ENCODE measurements at places on chromosomes 6 and 20.

DNA sequence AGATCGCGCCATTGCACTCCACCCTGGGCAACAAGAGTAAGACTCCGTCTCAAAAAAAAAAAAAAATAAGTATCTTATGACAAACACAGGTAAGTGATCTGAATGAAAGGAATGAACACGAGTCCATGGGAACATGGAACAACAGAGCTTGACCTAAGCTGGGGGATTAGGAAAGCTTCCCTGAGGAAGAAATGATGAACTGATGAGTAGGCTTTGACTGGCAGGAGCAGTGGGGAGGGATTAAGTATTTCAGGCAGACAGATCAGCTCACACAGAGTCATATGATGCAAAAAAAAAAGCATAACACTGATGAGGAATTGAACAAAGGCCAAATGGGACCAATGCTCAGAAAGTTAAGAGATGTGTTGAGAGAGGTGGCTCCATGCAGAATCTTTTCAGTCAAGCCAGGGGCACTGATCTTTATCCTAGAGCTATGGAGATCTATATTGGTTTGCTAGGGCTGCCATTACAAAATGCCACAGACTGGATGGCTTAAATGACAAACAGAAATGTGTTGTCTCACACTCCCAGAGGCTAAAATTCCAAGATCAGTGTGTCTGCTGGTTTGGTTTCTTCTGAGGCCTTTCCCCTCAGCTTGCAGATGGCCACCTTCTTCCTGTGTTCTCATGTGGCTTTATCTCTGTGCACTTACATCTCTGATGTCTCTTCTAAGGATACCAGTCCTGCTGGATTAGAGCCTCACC, 85.6 kb downstream of the ANKRD6 start:
- no peak for DNase-seq

DNA sequence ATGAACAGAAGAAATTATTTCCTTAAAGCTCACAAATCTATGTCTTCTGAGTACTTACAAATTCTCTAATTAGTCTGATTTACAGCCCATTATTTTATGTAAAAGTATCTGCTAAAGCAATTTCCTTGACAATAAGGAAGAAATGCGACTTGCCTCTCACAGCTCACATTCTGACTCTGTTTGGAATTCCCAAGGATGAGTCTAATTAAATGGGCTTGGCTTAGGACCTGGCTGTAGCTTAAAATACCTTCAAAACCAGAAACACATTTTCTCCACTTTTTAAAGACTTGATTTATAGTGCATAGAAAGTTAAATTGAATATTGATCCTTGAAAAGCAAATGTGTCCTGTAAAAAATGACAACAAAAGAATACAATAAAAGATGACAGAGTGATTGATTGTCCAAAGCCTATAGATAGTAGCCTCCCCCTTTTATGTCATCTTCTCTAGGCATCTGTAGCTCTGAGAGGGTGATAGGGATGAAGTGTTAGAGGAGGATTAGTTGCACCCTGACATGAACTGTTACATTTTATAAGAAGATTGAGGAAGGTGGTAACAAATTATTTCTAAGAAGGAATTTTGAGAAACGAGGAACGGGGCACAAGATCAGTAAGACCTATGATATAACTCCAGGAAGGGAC, 118.9 kb downstream of the MACROD2 start:
- no peak for DNase-seq

DNA sequence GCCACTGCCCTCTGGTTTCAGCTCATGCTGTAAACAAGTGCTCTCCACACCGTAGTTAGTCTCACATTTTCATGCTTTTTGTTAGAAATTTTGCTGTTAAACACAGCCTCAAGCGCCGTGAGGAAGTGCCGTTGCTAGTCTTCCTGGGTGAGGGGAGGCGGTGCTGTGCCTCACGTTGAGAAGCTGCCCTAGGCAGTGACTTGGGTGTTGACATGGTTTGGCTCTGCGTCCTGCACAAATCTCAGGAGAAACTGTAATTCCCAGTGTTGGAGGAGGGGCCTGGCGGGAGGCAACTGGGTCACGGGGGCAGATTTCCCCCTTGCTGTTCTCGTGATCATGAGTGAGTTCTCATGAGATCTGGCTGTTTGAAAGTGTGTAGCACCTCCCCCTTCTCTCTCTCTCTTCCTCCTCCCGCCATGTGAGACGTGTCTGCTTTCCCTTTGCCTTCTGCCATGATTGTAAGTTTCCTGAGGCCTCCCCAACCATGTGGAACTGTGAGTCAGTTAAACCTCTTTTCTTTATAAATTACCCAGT, 95.8 kb downstream of the ERMARD start:
- no peak for DNase-seq

- no peak for DNase-seq
Measured at GRCh38 chr20:4225745-4226144, 210.4 kb upstream of the RNF24 start.

DNA sequence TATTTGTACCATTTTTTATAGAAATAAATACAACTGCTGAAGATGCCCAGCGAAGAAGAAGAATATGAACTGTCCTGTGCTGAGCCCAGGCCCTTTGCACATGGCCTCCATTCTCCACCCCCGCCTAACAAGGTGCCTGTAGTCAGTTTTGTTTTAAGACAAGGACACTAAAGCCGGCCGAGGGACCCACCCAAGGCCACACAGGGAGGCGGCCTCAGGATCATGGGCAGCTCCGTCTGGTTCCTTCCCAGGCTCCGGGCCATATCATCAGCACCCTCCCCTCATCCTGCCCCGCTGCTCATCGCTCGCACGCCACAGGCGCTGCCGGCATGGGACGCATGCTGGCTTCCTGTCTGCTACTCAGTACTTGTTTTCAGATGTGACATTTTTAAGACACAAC, 21.3 kb downstream of the PSMG4 start:
- no peak for DNase-seq

DNA sequence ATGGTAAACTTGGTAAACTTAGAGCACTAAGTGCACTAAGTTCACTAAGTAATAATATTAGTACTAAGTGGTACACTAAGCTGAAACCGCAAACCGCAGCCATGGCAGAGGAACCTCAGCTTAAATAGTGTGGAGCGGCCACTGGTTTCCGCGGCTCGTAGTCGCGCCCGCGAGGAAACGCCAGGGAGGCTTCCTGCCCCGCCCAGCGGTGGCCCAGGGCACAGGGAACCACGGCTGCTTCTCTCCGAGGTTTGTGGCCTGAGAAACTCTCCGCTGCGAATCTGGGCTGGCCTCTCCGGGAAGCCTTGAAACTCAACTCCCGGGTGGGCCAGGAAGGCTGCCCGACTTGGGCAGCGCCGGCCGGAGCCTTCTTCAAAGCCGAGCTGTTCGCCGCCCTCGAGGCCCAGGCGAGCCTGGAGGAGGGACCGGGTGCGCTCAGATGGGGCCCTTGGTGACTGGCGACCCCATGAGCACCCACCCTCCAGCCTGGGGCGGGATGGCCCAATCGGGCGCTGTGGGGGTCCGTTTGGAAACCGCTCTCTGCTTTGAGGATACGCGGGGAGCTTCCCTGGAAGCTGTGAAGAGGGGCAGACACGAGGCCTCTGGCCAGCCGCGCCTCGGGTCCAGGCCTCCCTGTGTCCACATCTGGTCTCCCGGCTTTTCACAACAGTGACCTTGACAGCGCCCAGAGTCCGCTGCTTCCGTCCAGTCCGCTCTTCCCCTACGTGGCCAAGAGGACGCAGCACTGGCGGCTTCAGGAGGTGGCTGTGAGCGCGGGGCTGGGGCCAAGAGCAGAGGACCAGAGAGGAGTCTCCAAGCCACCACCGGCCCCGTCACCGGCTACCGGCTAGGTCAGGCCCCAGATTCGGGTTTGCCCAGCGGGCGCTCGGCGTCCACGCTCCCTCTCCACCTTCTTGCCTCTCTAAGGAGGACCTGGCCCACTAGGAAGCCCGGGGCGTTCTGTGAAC, 25.4 kb upstream of the HLA-E start:
- DNase-seq = no peak

DNA sequence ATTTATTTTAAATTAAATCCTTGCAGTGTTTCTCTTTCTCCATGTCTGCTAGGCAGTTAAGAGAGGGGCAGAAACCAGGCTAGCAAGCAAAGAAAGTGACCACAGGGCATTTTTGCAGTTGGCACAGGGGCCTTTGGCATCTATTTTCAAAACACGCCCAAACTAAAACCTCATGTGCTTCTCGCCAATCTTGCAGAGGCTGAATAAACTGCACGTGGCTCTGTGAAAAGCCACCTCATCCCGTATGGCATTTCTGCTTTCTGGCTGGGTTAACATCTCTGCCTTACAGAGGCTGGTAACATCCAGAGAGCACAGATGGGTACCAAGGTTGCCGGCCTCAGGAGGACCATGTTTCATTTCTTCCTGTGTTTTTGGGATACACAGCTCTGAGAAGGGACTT, 54.6 kb downstream of the GJA10 start:
- no peak for DNase-seq

DNA sequence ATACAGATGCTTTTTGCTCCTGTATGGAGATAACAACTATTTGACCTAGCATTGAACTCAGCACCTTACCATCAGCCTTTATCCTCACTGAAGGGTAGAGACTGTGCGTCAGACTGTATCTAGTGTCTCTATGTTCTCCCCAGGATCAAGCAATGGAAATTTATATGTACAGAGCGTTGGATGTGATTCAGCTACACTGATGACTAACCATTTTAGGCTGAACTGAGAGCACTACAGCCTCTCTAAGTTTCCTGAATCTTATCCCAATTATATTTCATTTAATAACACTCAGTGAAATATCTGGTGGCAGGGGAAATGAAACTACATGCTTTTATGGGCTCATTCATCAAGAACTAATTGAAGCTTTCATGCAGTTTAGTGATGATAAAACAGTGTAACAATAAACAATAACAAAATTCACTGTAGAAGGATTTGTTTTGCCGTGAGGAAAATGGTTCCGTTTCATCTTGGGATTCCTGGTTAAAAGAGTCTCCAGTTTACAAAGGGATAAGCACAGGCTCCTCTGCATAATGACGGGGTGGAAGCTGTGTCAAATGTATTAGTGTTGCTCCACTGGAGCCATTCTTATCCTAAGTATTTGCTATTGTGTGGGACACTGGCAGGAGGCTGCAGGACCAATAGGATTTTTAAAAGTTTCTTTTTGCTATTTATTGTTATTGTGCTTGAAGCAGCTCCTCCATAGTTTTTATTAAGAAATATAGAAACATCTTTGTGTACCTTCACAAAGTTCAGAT, 567.6 kb upstream of the MMS22L start:
- no peak for DNase-seq

DNA sequence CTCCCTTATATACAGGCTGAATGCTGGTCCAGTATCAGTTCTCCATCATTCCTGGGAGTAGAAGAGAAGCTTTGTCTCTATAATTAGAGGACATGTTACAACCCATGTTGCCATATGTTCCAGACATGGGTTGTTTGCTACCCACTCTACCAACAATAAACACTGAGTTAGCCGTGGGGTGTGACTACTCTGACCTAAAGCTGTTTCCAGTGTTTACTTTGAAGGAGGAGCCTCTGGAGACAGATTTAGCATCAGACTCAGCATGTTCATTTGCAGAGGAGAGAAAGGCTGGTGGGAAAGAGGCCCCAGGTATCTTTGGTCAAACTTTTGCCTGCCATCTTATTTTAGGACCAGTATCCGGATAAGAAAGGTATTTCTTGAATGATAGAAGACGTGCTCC, 157.9 kb upstream of the SNX9 start:
- DNase-seq = no peak

GRCh38 chr6:36273067-36273466, 3.2 kb downstream of the PNPLA1 start:
- DNase-seq = no peak

GRCh38 chr6:132218059-132218696, 183.1 kb downstream of the MOXD1 start:
- no peak for DNase-seq

DNA sequence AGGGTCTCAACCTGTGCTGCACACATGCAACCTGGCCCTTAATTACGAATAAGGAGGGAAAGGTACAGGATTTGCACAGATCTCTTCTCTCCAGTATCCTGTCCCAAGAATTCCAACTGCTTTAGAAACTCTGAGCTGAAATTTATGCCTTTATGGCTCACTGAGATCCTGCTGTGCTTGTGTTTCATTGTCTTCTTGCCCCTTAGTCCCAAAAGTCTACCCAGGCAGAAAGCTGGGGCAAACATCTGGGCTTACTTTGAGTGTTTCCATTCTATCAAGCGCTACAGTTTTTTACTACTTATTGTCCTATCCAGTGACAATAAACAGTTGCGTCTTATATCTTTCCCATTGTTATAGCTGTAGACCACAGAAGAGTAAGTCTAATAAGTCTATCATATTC, 99.7 kb downstream of the LIN28B start:
- DNase-seq = no peak

GRCh38 chr6:15331143-15331542, 85.3 kb downstream of the JARID2 start:
- DNase-seq = no peak

DNA sequence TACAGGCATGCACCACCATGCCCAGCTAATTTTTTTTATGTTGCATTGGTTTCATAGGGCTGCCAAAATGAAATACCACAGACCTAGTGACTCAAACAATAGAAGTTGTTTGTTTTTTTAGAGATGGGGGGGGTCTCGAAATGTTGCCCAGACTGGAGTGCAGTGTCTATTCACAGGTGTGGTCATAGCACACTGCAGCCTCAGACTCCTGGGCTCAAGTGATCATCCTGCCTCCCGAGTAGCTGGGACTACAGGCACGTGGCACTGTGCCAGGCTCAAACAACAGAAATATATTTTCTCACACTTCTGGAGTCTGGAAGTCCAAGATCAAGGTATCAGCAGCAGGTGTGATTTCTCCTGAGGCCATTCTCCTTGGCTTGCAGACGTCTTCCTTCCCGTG, 6.6 kb upstream of the SLC16A10 start:
- DNase-seq = no peak

DNA sequence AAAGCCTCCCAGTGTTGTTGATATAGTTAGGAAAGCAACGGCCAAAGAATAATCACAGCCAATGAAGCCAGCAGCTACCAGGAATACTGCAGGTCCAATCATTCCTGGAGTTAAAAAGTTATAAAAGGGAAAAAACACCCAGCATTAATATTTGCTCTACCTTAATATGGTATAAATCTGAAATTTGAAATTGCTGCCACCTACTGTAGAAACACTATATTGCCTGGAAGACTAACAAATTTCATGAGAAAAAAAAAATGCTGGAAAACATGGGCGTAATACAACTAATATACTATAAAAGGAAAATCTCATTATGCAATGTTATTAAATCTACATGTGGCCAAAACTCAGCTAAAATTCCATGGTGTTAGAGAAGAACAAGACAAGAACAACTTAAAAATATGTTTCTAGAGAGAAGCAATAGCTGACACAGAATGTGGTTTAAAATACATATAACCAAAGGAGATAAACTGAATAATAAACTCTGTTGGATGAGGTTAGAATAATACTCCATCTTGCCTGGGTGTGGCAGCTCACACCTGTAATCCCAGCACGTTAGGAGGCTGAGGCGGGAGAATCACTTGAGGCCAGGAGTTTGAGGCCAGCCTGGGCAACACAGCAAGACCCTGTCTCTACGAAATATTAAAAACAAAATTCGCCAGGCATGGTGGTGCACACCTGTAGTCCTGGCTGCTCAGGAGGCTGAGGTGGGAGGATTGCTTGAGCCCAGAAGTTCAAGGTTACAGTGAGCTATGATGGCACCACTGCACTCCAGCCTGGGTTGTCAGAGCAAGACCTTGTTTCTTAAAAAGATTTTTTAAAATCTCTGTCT, 43.1 kb downstream of the SLC17A5 start:
- DNase-seq = no peak
